ENCODE measurements at places on chromosomes 1 and 21.

GRCh38 chr21:41699311-41699710 is 67.5 kb downstream of the RIPK4 start:
- DNase-seq: no peak

GRCh38 chr1:61135291-61135690 is 52.9 kb downstream of the NFIA start:
- no peak for DNase-seq

DNA sequence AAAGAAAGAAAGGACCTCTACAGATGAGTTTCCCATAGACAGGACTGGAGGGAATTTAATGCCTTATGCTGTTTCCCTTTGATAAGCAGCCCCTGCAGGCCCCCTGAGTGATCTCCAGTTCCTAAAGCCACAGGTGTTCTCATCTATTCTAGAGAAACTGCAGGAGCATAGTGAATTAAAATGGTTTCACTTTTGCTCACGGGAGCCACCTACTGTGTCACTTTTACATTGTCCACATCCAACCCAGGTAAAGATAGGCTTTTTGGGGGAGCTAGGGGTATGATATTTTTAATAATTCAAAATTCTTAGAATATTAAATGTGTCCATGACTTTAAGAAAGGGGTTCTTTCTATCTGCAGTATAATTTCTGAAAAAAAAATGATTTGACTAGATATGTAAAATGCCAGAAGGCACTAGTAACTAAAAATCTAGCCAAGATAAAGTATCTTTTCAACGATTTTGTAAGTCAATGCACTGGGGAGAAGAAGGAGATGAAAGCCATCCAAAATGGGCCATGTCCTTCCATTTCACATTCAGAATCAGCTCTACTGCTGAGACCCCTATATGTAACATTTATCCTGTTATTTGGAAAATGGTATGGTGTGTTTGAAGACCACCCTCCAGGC is 267.3 kb upstream of the DUSP10 start:
- peak; percentile 1 for DNase-seq

DNA sequence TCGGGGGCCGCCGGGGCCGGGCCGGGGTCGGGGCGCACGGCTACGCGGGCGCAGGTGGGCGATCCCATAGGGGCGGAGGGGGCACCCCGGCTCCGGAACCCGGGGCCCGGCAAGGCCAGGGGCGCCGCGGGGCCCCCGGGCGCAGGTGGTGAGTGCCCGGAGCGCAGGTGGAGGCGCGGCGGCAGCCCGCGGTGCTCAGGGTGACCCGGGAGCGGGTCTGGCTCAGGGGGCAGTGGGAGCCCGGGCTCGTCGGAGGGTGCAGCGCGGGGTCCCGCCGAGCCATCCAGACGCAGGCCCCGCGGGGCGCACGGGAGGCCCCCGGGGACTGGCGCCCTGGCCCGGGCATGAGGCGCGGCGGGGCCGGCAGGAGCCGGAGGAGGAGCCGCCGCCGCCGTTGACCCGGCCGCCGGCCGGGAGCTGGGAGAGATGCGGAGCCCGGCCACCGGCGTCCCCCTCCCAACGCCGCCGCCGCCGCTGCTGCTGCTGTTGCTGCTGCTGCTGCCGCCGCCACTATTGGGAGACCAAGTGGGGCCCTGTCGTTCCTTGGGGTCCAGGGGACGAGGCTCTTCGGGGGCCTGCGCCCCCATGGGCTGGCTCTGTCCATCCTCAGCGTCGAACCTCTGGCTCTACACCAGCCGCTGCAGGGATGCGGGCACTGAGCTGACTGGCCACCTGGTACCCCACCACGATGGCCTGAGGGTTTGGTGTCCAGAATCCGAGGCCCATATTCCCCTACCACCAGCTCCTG is 489 bp downstream of the CELSR2 start:
- DNase-seq: no peak

- DNase-seq: no peak
Measured at GRCh38 chr1:248840946-248841345, 2.9 kb downstream of the ZNF672 start.

GRCh38 chr1:170303034-170303433 is 157.3 kb downstream of the NTMT2 start:
- no peak for DNase-seq

DNA sequence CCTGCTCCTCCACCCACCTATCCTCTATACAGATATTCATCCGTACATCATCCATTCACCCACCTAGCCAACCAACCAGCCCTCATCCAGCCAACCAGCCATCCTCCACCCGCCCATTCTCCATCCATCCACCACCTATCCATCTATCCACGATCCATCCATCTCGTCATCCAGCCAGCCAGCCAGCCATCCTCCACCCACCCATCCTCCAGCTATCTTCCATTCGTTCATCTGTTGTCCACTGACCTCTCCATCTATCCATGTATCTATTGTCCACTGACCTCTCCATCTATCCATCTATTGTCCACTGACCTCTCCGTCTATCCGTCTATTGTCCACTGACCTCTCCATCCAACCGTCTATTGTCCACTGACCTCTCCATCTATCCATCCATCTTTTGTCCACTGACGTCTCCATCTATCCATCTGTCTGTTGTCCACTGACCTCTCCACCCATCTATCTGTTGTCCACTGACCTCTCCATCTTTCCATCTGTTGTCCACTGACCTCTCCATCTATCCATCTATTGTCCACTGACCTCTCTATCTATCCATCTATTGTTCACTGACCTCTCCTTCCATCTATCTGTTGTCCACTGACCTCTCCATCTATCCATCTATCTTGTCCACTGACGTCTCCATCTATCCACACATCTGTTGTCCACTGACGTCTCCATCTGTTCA is 47.6 kb downstream of the FAAP20 start:
- no peak for DNase-seq

DNA sequence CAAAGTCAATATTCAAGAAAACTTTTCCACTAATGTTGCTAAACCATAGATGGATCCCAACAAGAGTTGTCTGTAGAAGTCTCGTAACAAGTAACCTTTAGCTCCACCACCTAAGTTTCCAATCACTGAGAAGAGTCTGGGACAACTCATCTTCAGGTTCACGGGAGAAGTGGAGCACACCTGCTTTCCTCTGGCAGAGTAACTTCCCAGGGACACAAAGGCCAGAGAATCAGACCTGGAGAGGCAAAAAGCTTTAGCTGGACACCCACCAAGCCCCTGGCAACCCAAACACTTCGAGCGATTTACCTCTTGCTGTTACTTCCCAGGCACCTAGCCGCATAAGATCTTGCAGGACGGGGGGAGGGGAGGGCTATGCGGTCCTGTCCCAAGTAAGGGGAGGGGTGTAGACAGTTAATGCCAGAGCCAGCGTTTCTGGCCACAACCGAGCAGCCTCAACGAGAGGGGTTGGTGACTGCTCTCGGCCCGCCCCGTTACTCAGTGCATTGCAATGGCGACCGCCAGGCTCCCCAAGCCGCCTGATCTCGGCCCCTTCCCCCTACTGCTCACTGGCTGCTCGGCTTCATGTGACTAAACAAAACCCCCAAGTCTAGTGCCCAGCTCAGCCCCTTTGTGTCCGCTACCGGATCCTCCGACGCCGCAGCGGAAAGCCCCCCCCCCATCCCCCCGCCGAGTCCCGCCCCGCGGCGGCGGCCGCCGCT is 709 bp downstream of the ZNF644 start:
- peak; percentile 64 for DNase-seq

DNA sequence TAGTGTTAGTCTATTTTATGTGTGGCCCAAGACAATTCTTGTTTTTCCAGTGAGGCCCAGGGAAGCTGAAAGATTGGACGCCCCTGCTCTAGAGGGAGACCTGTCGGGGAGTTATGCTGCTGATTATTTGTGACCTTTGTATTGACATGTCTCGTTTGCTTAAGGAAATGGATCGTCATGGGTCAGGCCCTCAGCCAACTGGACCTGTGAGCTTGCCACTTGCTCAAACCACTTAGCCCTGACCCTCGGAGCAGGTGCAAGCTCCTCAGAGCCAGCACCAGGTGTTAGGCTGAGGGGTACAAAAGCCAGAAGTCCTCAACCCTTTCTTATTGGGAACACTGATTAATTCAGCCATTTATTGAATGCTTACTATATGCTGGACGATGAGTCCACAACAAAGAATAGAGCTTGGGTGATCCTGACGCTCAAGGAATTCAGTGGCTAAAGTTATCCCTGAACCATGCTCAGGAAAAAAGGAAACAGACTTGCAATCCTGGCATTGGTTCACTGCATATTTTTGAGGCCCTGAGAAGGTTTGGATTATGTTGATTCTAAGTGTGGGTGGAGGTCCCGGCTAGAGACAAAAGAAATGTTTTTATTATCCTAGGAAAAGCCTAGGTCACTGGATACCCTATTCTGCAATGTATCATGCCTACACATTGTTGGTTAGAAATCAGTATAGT is 19.0 kb downstream of the TGFB2 start:
- no peak for DNase-seq

DNA sequence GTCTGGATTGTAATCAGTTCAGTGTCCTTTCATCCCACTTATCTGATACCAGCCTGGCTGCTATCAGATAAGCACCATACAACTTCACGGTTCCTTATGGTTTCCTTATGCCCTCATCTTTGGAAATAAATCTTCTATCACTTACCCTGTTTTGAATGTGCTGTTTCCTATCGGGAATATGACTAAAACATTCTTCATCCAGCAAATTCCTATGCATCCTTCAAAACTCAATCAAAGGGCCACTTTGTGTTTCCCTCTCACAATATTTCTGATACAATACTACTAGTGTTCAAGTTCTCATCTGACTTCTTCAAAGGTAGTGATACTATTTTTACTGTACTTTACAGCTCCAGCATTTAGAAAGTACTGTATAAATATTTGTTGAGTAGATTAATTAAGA is 513.2 kb downstream of the OMA1 start:
- DNase-seq: no peak

DNA sequence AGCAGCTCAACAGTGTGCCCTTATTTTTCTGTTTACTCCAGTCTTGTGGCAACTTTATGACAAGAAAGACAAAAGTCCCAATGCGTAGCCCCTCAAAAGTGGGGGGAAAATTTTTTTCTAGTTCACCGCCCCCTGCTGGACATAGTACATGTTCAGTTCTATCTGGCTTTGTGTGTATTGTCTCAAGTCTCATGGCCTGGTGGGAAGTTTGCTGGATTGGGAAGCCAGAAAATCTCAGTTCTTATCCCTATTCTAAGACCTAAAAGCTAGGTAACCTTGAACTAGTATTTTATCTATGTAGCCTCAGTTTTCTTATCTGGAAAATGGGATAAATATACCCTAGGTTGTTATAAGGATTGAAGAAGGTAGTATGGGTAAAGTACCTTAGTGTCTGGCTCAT is 55.8 kb upstream of the LDLRAP1 start:
- DNase-seq: peak; percentile 20

GRCh38 chr1:81559662-81560350 is 240.9 kb upstream of the ADGRL2 start:
- DNase-seq: no peak

GRCh38 chr21:15774590-15774989 is 44.8 kb downstream of the USP25 start:
- DNase-seq: no peak

GRCh38 chr1:18886003-18886335 is 16.4 kb downstream of the ALDH4A1 start:
- no peak for DNase-seq

- no peak for DNase-seq
Measured at GRCh38 chr1:237239248-237239647, 197.3 kb downstream of the RYR2 start.

GRCh38 chr1:223794136-223794880 is 51.4 kb downstream of the TP53BP2 start:
- DNase-seq: no peak

- DNase-seq: no peak
Measured at GRCh38 chr1:202252271-202252670, 58.7 kb downstream of the LGR6 start.

GRCh38 chr1:35640380-35641232 is 720 bp downstream of the PSMB2 start:
- DNase-seq: no peak

DNA sequence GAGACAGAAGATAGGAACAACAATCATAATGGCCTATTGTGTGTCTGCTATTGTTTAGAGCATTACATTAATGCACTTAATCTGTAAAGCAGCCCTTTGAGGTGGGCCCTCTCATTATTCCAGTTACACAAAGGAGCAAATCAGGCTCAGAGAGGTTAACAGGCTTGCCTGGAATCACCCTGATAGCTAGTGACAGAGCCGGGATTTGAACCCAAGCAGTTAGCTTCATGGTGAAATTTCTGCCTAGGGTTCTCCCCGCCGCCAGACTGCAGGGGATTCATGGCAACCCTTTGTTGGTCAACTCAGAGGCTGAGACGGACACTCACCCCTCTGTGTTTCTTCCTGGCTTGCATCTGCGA is 7.1 kb downstream of the HEYL start:
- no peak for DNase-seq

DNA sequence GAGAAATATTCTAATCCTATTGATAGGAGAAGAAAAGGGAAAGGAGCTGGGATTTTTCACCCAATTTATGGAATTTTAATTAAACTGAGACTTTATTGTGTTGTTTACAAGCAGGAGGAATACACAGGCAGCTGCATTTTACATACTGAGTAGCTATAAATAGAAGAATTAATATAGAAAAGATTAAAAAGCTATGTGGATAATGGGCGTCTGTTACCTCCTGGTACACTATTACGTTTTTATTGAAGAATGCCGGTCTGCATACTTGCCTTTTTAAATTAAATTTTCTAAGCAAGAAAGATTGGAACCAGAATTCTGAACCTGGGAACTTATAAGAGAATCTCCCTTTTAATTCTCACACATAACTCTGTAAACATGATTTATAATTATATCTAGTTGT is 52.1 kb upstream of the CACHD1 start:
- DNase-seq: no peak

- no peak for DNase-seq
Measured at GRCh38 chr1:58434181-58434580, 112.3 kb downstream of the OMA1 start.

Measured in T-helper 9 cell (primary cell).